Hematopoietic multipotent progenitor cell treated with erythropoietin and hydrocortisone succinate and interleukin-3 and kit ligand, for 17 days (in vitro differentiated cells): ENCODE measurements at places on chromosomes 1 and 21.

- DNase-seq: no peak
Observed at GRCh38 chr1:176501599-176501998, 38.6 kb downstream of the PAPPA2 start.

DNA sequence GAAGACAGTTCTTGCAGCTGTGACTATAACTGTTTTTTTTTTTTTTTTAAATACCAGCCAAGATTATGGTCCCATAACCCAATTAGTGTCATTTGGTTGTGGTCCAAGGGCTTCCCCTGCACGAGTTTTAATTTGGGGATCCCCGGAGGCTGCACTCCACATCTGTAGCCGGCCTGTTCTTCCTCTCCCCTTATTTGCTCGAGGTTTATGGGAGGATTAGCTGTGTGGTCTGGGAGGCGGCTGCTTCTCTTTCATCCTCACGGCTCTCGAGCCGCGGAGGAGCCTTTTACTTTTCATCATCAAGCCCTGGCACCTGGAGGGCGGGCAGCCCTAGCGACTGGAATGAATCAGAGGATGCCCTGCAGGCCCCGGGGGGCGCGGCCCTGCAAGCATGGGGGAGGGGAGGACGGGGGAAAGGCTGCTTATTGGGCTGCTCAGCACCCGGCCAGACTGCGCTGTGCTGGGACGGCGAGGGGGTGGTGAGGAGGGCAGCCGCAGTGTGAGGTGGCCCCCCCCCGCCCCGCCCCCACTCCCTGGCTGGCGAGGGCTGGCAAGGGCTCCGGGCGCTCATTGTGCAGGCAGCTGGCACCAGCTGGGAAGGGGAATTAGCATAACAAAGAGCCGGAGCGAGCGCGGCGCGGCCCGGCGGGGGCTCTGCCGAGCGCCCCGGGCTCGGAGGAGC is 18.5 kb downstream of the SERTAD4 start:
- DNase-seq: no peak

DNA sequence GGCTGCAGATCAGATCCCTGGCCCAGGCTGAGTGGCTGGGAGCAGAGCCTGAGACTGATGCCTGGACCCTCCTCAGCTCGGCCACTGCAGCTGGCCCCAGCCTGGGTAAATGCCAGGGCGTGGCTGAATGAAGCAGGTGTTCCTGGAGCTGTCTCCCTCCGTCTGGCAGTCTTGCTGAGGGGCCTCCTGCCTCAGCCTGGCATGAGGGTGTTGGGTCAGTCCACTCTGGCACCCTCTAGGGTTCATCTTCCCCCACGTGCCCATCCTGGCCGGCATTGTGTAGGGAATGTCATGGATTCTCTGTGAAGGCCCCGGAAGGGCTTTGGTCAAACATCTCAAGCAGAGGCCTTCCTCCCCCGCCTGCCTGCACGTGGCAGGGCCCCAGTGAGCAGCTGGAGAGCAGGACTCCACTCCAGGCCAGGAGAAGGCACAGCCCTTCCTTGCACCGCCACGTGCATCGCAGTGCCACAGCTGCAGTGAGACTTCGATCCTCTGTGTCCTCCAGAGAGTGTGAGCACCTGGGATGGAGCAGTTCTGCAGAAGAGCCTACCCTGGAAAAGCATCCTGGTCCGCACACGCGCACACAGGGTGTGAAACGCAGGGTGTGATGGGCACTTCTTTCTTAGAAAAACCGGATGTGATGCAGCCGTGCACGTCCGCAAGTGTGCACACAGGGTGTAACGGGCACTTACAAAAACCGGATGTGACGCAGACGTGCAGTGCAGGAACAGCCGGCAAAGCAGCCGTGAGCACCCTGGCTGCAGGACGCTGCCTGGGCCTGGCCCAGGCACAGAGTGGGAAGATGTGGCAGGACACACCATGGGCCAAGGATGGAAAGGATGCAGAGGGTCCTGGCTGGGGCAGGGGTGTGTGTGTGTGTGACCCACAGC is 4.6 kb upstream of the KRTAP10-4 start:
- no peak for DNase-seq

DNA sequence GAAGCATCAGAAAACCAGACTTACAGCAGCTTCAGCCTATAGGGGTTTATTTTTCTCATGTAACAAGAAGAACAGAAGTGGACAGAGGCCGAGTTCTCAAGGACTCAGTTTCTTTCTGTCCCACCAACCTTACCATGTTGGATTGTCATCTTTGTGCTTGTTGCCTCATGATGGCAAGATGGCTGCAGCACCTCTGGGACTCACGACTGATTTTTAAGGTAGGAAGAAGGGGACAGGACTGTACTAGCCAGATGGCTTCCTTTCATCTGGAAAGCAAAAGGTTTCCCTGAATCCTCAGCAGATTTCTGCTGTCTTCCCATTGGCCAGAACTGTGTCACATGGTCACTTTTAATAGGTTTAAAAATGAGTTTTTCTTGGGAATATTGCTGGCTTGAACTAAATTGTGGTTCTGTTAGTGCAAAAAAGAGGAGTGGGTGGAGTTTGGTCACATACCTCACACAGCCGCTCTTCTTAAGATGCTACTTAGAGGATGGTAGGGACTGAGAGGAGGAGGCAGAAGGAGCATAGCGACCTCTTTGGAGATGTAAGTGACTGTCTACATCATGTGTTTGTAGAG is 48.1 kb upstream of the ENAH start:
- no peak for DNase-seq

- DNase-seq: no peak
Observed at GRCh38 chr1:187517546-187517945, 688.8 kb downstream of the PLA2G4A start.
